ENCODE measurements at places on chromosomes 6 and 20. TPM values are rescaled to one million over a fixed set of nuclear protein-coding genes. Genes with fewer than 3 reads are reported as not detected.

- DNase-seq = no peak
Observed at GRCh38 chr6:145017516-145017915, 717.8 kb downstream of the EPM2A start.

GRCh38 chr6:30490026-30490876 is 942 bp downstream of the HLA-E start:
- DNase-seq = no peak

GRCh38 chr20:7496394-7496991 is 443.8 kb downstream of the HAO1 start:
- no peak for DNase-seq

The TP53TG5 gene
- not detected for total RNA-seq

The SLC17A1 gene
- total RNA-seq = not detected

The TSPO2 gene
- not detected for total RNA-seq
